Activated naive CD8-positive, alpha-beta T cell treated with anti-CD3 and anti-CD28 coated beads for 36 hours (primary cell): ENCODE measurements at places on chromosomes 7 and 10. TPM values are rescaled to one million over a fixed set of nuclear protein-coding genes. Genes with fewer than 3 reads are reported as not detected.

DNA sequence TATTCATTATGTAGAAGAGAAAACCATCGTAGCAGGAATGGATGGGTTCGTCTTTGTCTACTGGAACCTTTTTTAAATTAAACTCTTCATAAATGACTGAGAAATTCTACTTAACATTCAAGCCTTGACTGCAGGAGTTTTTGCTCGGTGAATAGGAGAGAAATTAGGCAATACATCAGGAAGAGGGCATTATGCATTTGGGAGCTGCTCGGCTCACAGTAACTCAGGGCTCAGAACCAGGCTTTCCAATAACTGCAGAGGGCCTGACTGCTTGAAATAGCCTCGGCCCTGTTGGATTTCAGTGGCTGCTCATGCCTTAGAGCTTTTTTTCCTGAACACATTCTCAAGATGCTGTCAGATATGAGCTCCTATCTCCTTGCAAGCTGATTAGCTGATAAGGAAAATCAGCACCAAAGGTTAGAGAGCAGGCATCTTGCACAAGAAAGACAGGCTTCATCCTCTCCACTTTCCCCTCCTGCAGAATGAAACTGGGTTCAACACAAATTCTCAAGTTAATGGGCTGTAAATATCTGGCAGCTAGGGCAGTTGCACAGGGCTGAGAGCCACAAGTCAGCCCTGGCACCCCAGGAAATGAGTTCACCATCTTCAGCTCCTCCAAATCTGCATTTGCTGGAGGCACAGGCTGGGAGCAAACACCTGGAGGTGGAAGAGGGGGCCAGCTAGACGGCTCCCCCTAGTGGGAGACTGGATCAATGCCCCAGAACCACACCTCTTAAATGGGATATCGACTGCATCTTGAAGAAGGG, 24.3 kb downstream of the TECTB start:
- DNase-seq = peak; percentile 31

VIPR2 gene
- total RNA-seq = not detected

- DNase-seq = no peak
These were observed 40.3 kb downstream of the DENND2A start for GRCh38 chr7:140600341-140600740.

ABCB8 gene
- 37.6 TPM for total RNA-seq

DNA sequence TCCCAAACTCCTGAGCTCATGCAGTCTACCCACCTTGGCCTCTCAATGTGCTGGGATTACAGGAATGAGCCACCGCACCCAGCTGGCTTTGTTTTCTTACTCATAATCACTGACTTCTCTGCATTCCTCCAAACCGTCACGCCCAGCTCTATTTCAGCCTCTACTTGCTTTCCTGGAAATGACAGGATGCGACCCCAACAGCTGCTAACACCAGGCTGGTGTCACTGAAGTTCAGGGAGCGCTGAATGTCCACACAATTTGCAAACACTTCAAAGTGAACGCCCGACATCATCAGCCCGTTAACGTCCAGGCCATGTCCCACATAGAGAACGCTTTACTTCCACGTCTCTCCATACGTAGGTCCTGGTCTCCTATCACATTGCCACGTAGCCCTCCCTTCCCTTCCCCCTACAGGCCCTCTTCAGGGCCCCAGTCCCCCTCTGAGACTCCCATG, 12.8 kb upstream of the PROSER2 start:
- DNase-seq = no peak

GRCh38 chr10:104253606-104254410, 884 bp upstream of the GSTO1 start:
- no peak for DNase-seq

SVIL gene
- 8.5 TPM for total RNA-seq

GRCh38 chr7:27111042-27111750, 8.7 kb upstream of the HOXA2 start:
- no peak for DNase-seq

DNA sequence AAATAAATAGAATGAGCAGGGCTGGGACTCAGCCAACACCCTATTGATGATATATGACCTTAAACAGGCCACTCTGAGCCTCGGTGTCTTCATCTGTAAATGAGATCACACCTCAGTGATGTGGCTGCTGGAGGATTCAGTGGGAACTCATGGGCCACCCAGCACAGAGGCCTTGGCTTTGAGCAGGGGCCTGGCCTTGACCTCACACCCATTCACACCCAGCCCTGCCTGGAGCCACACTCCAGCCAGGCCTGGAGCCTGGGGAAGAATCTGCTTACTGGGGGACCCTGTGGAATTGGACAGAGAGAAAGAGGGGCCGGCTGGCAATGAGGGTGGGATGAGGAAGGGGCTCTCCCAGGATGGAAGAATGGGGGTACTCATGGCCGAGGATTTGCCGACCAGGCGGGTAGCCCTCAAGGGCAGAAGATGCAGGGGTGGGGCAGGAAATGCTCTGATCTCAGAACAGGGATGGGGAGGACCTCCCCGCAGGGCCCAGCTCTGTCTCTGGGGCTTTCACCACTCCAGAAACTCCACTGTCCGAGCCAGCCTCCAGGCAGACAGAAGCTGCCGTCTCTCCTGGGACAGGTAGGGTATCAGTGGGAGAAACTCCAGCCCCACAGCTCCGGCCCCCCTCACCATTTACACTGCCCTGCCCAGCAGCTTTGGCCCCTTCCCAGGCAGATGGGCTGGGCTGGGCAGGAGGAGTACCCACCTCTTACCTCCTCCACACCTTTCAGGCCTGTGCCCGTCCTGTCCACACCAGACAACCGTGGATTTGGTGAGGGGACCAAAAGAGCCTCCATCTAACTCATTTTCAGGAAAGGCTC, 81.9 kb downstream of the RGS10 start:
- no peak for DNase-seq

GRCh38 chr10:118241229-118242137, 100.6 kb downstream of the FAM204A start:
- peak; percentile 45 for DNase-seq

GRCh38 chr10:123538401-123539320, 127.5 kb upstream of the GPR26 start:
- no peak for DNase-seq

GRCh38 chr10:125823663-125824251, 411 bp downstream of the BCCIP start:
- DNase-seq = no peak

DNA sequence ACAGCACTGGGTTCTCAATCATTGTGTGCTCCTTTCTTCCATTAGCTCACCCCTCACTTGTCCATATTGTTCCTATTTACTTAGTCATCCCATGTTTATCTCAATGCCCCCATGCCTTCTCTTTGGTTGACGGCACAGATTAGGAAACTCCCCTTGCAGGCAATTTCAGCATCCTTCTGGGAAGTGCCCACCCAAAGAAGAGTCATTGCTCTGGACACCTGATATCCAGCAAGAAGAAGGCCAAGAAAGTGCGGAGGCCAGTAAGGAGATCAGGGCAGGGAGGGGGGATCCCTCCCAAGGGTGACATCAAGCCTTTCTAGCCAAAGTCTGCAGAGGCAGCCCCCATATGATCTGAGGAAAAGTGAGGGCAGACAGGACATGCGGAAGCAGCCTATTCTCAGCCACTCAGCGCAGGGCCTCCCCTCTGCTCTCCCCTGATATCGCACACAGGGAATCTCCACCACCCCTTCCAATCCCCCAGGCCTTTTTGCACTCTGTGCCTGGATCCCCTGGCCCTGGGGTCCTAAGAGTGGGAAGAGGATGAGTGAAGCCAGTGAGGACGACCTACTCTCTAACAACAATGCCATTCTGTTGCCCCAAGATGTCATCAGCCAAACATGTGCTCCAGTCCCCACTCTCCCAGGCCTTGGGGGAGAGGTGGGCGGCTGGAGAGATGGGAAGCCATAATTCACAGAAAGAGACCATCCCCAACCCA, 1.8 kb downstream of the TRPV6 start:
- no peak for DNase-seq

GRCh38 chr7:50281680-50282445, 22.7 kb upstream of the IKZF1 start:
- DNase-seq = no peak

CLCN1 gene
- total RNA-seq = not detected

- no peak for DNase-seq
These were observed 224.0 kb upstream of the FERD3L start for GRCh38 chr7:19369182-19369581.

DNA sequence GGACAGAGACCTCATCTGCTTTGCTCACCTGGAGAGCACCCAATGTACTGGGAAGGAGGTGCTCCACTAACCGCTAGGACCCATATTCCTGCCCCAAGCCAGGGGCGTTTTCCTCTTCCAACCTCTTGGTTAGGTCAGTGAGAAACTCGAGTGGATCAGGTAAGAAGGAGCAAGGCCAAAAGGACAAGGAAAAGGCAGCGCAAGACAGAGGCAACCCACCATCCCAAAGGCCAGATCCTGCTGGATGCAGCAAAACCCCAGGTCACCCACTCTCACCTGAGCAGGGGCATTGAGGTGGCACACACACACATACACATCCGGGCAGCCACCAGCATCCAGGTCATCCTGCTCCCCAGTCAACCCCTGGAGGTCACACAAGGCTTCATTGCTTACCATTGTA, 105.1 kb downstream of the GRID1 start:
- no peak for DNase-seq

- no peak for DNase-seq
These were observed 15.0 kb downstream of the PEX1 start for GRCh38 chr7:92513167-92513902.

LRIT1 gene
- total RNA-seq = not detected

DNA sequence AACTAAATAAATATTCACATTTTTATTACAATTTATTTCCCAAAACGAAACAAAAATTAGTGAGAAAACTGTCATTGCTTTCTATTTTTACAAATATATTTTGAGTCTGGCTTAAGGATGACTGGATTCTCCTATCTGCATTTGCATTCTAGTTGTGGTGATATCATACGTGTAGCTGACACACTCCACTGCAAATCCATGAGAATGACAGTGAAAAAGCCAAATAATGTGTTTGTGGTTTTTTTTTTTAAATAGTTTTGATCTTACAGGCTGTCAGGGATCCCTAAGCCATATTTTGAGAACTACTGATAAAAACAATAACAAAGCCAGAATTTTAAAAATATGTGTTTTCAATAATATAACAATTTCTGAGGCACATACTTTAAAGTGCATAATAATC, 5.8 kb upstream of the STAMBPL1 start:
- DNase-seq = no peak

DNA sequence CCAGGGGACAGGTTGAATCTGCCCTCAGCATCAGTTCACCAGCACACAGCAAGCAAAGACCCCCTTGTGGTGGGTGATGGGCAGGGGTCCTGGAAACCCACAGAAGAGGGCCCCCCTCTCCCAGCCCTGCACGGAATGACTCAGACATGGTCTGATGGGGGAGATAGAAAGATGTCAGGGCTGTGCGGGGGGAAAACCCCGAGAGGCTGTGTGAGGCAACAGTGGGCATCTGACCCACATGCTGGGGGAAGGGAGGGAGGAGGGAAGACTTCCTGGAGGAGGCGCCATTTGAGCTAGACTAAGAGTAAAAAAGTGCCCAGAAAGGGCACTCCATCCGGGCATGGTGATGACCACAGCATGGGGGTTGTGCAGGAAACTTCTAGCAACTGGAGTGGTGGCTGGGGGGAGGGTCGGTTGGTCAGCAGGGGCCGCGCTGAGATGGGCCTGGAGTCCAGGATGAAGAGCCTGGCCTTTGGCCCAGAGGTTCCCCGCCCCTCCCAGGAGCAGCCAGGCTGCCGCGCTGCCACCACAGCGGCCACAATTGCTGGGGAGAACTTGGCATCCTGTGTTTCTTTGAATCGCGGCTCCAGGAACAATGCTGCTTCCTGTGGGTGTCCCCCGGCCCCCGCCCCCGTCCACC, 2.5 kb downstream of the LFNG start:
- peak; percentile 81 for DNase-seq

DNA sequence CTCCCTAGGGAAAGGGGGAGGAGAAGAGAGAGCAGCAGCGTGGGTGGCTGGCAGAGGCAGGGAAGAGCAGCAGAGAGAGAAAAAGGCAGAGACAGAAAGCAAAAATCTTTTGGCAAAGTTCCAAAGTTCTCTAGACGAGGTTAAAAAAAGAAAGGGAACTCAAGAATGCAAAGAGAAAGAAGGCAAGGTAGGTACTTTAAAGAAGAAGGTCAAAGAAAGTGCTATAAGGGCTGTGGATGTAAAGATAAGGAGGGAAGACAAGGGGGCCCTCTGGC, 20.2 kb upstream of the OPTN start:
- DNase-seq = no peak

GRCh38 chr10:52571018-52571417, 201.6 kb downstream of the MBL2 start:
- DNase-seq = no peak

GPR85 gene
- total RNA-seq = not detected

DNA sequence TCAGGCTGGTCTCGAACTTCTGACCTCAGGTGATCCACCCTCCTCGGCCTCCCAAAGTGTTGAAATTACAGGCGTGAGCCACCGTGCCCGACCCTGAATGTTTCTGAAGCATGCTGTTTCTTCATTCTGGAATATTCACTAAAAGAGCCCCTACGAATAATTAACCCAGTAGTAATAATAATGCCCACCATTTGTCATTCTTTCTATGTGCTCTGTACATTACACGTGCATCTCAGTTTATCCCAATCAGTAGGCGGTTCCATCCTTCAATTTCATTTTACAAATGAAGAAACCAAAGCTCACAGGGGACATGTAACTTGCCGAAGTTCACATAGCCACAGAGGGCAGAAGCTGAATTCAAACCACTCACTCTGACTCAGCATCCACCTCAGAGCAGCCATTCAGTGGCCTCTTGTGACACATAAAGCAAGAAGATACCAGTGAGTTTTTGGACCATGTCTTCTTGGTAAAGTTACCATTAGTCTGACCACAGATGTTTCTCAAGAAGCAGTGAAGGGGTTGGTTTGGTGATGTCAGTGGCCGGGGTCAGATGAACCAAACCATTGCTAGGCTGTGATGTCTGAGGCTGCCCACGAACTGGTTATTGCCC, 71.9 kb upstream of the DUSP5 start:
- peak; percentile 72 for DNase-seq

LIPF gene
- not detected for total RNA-seq

SPDYE8 gene
- not detected for total RNA-seq

DNA sequence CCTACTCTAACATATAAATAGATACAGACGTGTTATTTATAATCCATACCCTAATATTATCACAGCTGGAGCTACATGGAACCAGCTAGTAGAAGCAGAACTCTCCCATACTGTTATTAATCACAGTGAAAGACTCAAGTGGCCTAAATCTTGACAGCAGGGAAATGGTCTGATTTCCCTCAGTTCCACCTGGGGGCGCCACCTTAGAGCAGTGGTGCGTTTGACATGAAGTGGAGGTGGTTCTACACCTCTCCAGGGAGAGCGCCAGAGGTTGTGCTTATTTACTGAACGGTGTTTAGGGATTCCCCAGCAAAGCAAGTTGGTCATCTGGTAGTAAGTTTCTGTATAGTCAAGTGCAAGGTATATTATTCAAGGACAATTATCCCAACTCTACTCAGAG, 17.6 kb downstream of the DNTT start:
- no peak for DNase-seq

- DNase-seq = no peak
These were observed 274.0 kb downstream of the FRMD4A start for GRCh38 chr10:14056610-14057332.

DNA sequence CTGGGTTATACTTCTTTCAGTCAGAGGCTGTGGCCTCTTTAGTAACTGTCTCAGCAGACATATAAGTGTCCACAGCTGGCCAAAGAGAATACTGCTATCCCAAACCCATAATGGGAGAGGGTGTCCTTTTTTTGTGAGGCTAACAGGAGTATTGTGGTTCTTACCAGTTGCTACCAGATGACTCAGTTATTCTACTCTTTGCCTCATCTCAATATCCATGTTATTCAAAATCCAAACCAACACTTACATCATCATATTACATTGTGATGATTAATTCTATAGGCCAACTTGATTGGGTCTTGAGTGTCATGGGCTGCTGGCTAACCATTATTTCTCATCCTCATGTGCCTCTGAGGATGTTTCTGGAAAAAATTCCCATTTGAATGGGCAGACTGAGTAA, 120.9 kb downstream of the TMEM168 start:
- DNase-seq = no peak

PEX1 gene
- 16.7 TPM for total RNA-seq
